Right lobe of liver (tissue), 6 donors: ENCODE measurements at places on chromosomes 4 and X.

- no peak for DNase-seq
Observed at GRCh38 chrX:54064564-54064963, 20.3 kb upstream of the PHF8 start.

- no peak for DNase-seq
Observed at GRCh38 chr4:40506066-40506465, 123.6 kb downstream of the RBM47 start.

DNA sequence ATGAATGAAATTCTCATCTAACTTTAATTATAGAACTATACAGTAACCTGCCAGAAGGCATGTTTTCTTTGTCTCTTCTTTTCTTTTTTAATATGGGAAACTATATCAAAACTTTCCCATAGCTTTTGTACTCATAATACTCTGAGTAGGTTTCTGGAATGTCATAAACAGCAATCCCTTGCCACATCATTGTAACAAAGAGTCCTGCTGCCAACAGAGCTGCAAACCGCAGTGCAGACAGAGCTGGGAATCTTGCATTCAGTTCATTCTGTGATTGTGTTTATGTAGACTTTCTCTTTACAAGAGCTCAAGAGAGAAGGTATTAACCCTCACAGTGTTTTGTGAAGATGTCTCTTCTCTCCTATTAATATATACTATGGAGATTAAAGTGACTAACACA is 304.4 kb upstream of the SLIT2 start:
- no peak for DNase-seq

- no peak for DNase-seq
Observed at GRCh38 chr4:48785302-48785701, 5.2 kb upstream of the FRYL start.

DNA sequence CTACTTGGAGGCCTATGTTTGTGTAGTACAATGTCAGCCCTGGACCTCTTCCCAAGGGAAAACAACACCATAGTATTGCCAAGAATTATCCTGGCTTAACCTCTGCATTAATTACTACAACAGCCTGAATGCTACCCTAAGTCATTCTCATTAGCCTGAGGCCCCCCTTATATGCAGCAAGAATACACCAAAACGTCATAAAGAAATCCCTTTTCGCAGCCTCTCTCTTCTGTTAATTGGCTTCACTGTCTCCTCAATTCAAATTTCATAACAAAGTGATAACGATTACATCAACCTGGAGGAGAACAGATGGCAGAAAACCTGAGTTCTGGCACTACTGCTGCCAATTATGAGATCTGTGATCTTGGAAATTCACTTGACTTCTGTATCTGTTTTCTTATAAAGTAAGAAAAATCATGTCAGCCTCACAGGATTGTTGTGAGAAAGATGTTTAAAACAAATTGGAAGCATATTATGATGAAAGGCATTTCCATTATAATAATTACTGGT is 1663.1 kb downstream of the STIM2 start:
- DNase-seq = no peak

GRCh38 chrX:39527025-39527424 is 570.7 kb downstream of the BCOR start:
- no peak for DNase-seq
